ENCODE measurements at places on chromosomes 13 and 19.

GRCh38 chr19:28333909-28334308 lies 879.0 kb downstream of the UQCRFS1 start:
- DNase-seq, result no peak

GRCh38 chr13:80476953-80477352 lies 136.0 kb upstream of the SPRY2 start:
- no peak for DNase-seq

- DNase-seq, result no peak
These were observed 198.4 kb downstream of the DLEU7 start for GRCh38 chr13:50645092-50645491.

DNA sequence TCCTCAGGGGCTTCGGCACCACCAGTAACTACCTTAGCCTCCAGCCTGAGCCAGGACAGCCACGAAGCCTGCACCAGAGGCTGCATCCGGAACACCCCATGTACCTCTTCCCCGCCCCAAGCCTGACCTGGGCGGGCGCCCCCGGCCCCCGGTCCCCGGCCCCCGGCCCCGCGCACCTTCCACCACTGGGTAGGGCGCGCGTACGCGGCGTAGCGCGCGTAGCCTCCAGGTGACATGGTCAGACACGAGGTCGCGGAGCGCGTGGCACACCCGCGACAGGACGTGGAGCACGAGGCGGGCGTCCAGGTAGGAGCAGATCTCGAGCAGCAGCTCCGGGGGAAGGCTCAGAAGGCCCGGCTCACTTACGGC lies 450 bp downstream of the FBXW9 start:
- no peak for DNase-seq

DNA sequence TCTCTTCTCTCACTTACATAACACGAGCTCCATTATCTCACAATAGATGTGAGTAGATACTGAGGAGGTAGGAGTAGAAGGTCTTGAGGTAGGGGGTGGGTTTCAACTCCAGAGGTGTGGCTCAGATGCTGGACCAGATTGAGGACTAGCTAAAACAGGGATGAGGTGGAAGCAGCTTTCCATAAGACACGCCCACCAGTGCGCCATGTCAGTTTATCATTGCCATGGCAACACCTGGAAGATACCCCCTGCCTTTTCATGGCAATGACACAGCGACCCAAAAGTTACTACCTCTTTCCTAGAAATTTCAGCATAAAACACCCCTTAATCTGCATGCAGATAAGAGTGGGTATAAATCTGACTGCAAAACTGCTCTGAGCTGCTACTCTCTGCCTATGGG lies 44.1 kb downstream of the KCTD15 start:
- DNase-seq, result no peak

DNA sequence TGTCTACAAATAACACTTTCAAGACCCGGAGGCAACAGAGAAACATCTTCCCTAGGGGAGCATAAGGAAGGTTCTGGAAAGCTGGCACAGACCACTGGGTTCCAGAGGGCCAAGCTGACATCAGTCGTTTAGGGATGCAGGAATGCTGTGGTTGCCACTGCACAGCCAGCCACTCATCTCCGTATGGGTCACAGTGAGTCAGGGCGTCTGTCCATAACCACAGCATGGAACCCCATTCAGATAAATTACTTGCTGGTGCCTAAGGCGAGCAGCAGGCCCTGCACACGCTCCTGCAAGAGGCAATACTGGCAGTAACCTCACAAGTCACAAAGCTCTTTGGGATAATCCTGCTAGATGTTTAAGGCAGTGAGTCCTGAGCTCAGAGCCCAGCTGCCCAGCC lies 140.9 kb upstream of the UBL3 start:
- no peak for DNase-seq

DNA sequence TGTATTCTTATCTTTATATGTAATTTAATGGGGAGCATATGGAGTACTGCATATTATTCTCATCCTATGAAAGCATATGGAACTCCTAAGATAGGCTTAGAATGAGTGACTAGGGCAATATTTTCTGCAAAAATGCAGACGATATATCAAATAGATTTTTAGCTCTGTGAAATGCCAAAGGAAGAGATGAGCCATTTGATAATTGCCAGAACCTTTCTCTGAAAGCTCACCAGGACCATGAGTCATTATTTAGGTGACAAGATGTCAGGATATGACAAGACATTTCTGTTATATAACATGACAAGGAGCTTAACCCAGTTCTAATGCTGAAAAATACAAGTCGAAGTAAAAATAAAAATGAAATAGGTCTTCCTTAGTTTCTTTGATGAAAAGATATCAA lies 145.0 kb downstream of the SLITRK6 start:
- no peak for DNase-seq

- no peak for DNase-seq
These were observed 170.5 kb downstream of the IRS2 start for GRCh38 chr13:109615721-109616420.

- peak; percentile 90 for DNase-seq
These were observed at the start of gene ZNF850 for GRCh38 chr19:36772311-36773222. Gene ZNF850 (minus strand): TSS chr19:36772807. CDS start chr19:36762606, 10,201 bp downstream.

DNA sequence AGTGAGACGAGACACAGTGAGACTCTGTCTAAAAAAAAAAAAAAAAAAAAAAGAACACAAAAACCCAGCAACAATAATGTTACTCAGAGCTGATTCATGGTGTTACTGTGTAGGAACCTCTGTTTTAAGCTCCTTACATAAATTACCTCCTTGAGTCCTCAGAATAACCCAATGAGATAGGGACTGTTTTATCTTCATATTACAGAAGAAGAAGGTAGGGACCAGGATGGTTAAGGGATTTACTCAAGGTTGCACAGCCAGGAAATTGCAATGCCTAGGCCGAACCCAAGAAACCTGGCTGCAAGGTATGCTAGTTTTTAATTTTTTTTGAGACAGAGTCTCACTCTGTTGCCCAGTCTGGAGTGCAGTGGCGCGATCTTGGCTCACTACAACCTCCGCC lies 1.5 kb upstream of the DAND5 start:
- DNase-seq, result no peak

All from stimulated activated CD4-positive, alpha-beta T cell treated with anti-CD3 and anti-CD28 coated beads, TNF-alpha, amount 100 ng/mL, for 48 hours (primary cell).